ENCODE measurements at places on chromosomes 5 and 9. TPM values are rescaled to one million over a fixed set of nuclear protein-coding genes. Genes with fewer than 3 reads are reported as not detected.
A peak's percentile ranks its signal among the peaks of the same experiment; 100 is the strongest.

Gene PPP3R2
- total RNA-seq, result not detected

Gene GRXCR2
- total RNA-seq, result 0.16 TPM

Gene NPDC1
- total RNA-seq, result 44.1 TPM

Gene VLDLR
- 35.7 TPM for total RNA-seq

Gene NEUROG1
- not detected for total RNA-seq

Gene GABRB2
- not detected for total RNA-seq

Gene ENTPD2
- 3.4 TPM for total RNA-seq

Gene GNA14
- not detected for total RNA-seq

DNA sequence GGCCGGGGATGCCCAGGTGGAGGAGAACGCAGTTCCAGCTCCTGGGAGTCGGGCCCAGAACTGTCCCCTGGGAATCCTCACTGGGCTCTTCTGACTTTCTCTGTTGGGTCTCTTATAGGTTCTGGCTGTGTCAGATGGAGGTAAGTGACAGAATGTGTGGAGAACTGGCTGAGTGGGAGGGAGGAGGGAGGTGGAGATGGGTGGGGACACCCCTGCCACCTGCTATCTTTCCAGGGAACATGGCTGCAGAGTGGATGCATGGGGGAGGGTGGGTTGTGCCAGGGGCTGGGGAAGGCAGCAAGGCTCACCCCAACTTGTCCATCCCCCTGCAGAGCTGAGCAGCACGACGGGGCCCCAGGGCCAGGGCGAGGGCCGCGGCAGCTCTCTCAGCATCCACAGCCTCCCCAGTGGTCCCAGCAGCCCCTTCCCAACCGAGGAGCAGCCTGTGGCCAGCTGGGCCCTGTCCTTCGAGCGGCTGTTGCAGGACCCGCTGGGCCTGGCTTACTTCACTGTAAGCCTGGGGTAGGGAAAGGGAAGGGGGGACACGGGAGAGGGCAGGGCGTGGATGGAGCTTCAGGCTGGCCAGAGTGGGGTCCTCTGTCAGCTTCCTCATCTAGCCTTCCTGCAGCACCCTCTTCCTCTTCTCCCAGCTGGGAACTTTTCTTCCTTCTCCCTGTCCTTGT is 8.3 kb downstream of the RGS14 start:
- no peaks in the 10 kb centered on the region for H3K36me3 ChIP-seq
- H3K27me3 ChIP-seq, result no peaks in the 10 kb centered on the region
- peak overlapping the region; percentile 5 for H3K27ac ChIP-seq
- no peak overlapping the region for H3K4me3 ChIP-seq
- H3K4me1 ChIP-seq, result peaks cover 9% of the 10 kb centered on the region

DNA sequence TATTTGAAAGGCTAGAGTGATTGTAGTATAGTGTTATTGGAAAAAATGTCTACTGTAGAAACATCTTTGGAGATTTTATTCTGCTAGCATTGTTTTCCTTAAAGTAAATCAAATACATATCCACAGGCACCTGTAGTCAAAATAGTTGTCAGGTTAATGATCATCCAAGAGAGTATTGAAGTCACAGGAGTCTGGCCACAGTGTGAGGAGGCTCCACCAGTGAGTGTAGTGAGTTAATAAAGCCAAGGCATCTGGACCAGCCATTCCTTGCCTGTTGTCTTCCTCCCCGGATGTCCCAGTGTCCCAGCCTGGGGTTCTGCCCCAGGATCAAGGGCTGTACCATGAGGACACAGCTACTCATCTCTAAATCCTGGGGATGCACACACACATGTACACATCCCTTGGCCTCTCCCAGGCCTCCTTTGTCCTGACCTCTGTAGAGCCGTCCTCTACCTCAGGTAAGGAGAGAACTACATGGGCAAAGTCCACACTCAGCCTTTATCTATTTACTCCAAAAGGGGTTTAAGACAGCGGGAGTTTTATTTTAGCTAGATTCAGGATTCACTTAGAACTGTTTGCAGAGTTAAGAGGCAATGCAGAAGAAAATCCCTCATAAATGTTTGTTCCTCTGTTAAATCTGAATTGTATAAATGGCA is 3.7 kb downstream of the PIK3R1 start:
- H3K27me3 ChIP-seq, result no peaks in the 10 kb centered on the region
- no peak for DNase-seq
- peak overlapping the region; percentile 16 for H3K4me3 ChIP-seq

DNA sequence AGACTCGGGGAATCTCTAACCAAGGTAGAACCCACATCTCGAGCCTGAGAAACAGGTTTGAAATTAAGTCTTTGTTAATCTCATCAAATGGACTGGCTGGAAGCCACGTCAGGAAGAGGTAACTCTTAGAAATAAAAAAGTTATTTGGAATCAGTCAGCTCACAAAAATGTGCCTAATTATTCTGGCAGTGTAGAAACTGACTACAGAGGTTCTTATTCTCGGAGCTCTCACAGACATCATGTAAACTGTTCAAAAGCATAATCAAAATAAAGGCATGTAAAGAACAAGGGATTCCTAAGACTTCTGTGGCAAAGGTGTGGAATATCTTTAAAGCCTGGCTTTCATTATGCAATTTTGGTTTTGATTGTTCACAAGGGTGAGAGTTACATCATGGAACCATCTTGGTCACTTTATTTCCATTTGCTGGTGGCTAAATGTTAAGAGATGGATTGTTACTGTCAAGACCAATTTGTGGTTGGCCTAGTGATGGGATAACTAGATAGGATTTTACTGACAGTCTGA is 85.1 kb downstream of the OTULIN start:
- no peaks in the 10 kb centered on the region for H3K36me3 ChIP-seq
- H3K4me1 ChIP-seq, result peaks cover 16% of the 10 kb centered on the region
- no peak overlapping the region for H3K27ac ChIP-seq
- DNase-seq, result no peak
- no peak overlapping the region for H3K4me3 ChIP-seq

- H3K27ac ChIP-seq, result no peak overlapping the region
- H3K4me1 ChIP-seq, result no peaks in the 10 kb centered on the region
- DNase-seq, result no peak
- no peaks in the 10 kb centered on the region for H3K36me3 ChIP-seq
These were observed 825 bp downstream of the LRRC14B start for GRCh38 chr5:191949-192690.

DNA sequence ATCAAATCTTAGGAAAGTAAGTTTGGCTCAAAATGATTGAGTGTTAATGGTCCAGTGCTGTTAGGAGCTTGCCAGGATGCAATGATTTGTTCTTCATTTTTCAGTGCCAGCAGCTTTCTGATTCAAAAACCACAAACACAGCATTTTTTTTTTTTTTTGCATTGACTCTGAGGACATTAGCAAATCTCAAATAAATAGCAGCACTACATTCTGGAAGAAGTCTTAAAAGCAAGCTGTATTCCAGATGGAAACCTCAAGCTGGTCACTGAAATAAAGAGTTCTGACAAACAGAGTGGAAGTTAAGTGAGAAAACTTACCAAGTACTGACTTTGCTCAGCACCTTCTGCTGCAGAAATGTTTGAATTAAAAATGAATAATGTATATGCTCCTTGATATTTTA is 1653.1 kb upstream of the CDH9 start:
- H3K27ac ChIP-seq, result no peak overlapping the region
- no peaks in the 10 kb centered on the region for H3K27me3 ChIP-seq
- no peak for DNase-seq
- H3K36me3 ChIP-seq, result no peaks in the 10 kb centered on the region
- no peak overlapping the region for H3K4me3 ChIP-seq
